RWPE1 (cell line): ENCODE measurements at places on chromosomes 3 and 15.
A peak's percentile ranks its signal among the peaks of the same experiment; 100 is the strongest.

- peak; percentile 63 for DNase-seq
Measured at GRCh38 chr15:44712346-44713005, 1.2 kb downstream of the B2M start.

DNA sequence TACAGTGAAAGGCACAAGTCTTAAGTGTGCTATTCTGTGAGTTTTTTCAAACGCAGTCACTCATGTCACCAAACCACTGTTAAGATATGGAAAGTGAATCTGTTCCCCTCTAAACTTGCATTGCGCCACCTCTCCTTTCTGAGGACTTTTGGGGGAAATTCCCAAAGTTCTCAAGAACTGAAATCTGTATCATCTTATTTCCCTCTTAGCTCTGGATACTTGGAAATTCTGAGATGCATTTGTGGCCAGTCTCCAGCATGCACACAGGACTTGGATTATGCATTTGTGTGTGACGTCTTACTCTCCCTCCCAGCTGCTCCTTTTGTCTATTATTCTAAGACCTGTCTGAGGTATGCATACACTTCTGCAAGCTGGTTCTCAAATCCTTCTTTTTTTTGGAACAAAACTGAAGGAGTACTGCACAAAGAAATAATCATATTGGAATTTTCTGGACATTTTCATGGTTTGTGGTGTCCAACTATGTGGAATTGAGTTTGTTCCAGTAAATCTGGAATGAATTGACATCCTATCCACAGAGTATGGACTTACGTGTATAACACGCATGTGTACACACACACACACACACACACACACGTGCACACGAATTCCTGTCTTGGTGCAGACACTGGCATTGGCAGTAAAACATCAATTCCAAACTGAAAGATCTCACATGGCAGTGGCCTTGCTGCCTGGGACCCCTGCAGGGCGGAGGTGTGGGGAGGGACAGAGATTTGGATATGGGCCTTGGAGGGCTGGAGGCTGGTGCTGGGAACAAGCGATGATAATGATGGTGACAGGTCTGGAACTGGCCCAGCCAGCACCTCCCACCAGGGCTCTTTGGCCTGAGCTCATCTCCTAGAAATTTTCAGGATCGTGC, 8.2 kb upstream of the LCTL start:
- DNase-seq = no peak

- no peak for DNase-seq
Measured at GRCh38 chr3:41488501-41488900, 289.2 kb downstream of the CTNNB1 start.

- no peak for DNase-seq
Measured at GRCh38 chr15:96331945-96332636, 1.6 kb downstream of the NR2F2 start.

DNA sequence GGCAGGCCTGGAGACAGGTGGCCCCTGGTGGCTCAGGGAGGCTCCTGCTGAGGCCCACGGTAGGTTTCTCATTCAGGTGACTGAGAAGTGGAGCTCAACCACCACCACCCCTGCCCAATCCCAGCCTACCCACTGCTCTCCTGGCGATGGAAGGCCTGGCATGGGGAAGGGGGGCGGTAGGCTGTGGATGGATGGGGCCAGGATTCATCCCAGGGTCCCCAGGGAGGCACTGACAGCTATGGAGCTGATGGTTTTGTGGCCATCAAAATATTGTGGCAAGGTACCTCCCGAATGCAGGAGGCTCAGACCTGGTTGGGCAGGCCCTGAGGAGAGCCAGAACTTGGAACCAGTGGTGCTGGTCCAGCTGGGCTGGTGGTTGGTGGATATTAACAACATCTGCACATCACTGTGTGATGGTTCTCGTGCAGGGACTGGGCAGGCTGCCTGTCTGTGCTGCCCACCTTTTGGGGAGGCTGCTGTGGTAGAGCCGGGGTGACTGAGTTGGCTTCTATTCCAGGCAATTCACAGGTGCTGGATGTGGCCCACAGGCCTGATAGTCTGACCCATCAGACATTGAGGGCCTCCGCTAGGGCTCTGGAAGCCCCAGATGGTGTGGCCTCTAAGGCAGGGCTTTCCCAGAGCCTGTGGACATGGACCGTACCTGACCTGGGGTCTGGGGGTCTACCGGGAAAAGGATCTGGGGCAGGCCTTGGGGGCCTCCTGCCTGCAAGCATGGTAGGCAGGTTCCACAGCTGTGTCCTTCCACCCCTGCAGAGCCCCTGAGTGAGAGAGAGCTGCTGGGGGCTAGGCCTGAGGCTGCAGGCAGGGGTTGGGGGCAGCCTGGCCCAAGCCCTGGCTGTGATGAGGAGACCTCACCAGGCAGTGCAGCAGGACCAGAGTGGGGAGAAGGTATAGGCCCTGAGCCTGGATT, 3.4 kb downstream of the ZBTB47 start:
- no peak for DNase-seq

GRCh38 chr3:99843590-99844258, 26.1 kb downstream of the CMSS1 start:
- DNase-seq = no peak

DNA sequence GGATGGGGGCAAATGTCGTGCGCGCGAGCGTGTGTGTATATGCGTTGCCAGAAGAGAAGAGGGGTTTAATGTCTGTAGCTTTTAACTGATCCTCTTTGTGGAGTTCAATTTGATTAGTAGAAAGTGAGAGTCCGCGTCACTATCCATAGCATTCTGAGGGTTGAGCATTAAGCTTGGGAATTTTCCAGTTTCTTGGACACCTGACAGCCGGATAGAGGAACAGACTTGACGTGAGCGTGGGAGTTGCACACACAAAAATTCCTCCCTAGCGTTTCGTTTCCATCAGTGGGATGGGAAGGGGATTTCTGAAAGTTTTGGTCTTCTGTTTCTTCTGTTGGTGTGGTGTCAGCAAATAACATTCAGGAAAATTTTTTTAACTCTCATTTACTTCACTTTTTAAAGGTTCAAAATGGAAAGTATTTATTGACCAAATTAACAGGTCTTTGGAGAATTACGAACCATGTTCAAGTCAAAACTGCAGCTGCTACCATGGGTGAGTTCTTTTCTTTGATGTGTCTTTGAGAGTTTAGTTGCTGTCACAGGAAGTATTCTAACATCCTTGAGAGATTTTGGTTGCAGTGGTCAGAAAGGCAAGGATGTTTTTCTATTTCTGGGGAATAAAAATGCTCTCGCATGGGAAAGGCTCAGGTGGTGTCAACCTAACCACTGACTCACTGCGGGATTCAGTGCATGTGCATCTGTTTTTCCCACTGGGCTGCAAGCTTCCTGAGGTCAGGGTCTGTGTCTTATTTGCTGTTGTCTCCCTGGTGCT, 841 bp downstream of the POGLUT1 start:
- DNase-seq = peak; percentile 11

GRCh38 chr15:37078566-37078965, 21.8 kb downstream of the MEIS2 start:
- DNase-seq = no peak

GRCh38 chr3:177322881-177323280, 125.6 kb upstream of the TBL1XR1 start:
- DNase-seq = no peak

DNA sequence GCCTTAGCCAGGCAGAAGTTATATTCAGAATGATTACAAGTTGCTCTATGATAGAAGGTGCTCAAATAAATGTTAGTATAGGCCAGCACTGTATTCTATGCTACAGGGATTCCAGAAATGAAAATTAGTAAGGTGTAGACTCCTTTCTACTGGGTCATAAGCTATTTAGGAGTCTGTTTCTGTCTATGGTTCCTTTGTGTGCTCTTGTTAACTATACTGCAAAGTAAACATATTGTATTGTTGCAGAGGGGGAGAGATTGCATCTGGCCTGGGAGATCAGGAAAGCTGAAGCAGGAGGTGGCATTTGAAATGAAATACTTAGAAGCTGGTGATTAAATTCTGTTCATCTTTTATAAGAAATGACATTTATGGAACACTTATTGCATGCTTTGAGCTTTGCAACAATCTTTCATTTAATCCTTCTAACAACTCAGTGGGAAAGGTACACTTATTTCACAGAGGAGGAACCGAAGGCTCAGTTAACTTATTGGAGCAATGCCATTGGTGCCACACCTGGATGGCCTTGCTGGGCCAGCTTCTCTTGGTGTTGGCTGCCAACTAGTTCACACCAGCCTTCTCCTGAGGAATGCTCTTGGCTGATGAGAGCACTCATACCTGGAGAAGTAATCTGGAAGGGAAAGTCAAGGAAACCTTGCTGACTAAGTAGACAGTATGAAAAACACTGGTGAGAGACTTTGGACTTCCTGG, 39.1 kb downstream of the ABHD5 start:
- DNase-seq = no peak

- no peak for DNase-seq
Measured at GRCh38 chr3:64151342-64151871, 73.9 kb downstream of the PRICKLE2 start.

DNA sequence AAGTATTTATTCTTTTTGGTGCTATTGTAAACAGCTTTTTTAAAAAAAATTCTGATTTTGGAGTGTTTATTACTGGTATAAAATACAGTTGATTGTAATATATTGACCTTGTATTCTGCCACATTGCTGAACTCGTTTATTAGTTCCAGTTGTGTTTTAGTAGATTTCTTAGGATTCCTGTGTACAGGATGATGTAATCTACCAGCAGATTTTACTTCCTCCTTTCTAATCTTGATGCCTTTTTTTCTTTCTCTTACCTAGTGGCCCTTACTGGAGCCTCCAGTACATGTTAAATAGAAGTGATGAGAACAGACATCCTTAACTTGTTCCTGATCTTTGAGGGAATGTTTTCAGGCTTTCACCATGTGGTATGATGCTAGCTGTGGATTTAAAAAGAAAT, 70.4 kb upstream of the KY start:
- no peak for DNase-seq

GRCh38 chr3:177817751-177818150, 620.5 kb upstream of the TBL1XR1 start:
- DNase-seq = no peak

GRCh38 chr15:63490345-63491034, 13.9 kb upstream of the USP3 start:
- DNase-seq = no peak

GRCh38 chr3:194271460-194272035, 79.6 kb downstream of the CPN2 start:
- DNase-seq = no peak

DNA sequence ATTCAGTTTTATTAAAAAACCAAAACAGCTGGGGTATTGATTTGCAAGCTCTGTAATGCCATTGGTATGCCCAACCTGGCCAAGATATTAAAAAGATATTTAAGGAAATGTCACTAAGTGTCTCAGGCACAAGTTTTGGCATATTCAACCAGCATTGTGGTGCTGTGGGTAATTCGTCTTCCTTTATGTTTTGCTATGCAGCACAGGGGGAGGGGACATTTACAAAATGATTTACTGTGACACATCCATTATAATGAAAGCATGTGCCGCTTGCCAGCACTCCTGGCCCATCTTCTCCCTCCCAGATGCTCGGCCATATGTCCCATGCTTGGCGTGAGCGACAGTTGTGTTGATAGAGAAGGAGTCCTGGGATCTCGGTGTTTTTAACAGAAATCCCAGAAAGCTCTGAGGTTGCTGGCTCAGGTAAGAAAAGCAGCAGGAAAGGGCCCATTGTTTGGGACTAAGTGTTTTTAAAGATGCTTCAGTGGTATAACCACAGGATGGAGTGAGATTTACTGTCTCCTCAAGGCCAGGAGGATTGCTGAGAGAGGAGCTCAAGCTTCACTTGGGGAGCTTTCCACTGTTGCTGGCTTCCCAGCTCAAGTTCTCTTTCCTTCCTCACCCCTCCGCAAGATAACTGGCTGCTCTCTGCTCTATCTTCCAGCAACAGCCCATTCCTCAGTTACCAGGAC, 158.2 kb upstream of the TSC22D2 start:
- no peak for DNase-seq

GRCh38 chr3:122795674-122796195, 866 bp downstream of the SLC49A4 start:
- DNase-seq = no peak

GRCh38 chr15:91348752-91349500, 248.9 kb downstream of the SV2B start:
- DNase-seq = no peak

DNA sequence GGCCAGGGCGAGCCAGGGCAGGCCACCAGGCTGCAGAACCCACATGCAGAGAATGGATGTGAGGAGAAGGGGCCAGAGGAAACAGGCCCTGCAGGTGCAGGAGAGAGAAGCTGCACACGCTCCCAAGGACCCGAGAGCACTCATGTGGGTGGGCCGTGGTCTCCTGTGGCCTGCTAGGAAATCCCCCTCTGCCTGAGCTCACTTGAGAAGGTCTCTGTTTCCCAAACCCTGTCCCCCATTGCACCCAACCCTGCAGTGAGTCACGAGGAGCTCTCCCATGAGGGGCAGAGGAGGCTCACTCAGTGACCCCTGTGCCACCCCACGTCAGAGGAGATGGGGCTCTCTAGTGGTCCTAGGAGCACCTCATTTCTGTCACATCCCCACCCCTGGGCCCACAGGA, 111.1 kb downstream of the KLF13 start:
- DNase-seq = no peak

- DNase-seq = peak; percentile 39
Measured at GRCh38 chr3:87350367-87351199, 74.2 kb upstream of the POU1F1 start.

- DNase-seq = no peak
Measured at GRCh38 chr15:79455361-79455760, 23.2 kb downstream of the MINAR1 start.

DNA sequence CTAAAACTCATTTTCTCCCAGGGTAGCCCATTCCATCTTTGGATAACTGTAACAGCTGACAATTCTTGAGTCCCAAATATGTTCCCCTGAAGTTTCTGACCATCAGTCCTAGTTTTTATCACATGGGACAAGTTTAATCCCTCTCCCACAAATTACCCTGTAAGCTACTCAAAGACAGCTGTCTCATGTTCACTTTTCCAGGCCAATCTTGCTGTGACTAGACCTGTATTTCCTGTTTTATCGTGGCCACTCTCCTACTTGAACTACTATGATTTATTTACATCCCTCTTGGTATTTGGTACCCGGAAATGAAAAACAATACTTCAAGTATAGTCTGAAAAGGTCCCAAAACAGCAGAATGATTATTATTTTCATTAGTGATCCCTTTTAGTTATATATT, 95.1 kb upstream of the MEX3B start:
- DNase-seq = peak; percentile 22

- DNase-seq = no peak
Measured at GRCh38 chr3:100288288-100288894, 27.6 kb downstream of the TBC1D23 start.

- no peak for DNase-seq
Measured at GRCh38 chr15:90617668-90618097, 88.0 kb downstream of the CRTC3 start.
